HuH-7 (cell line): ENCODE measurements at places on chromosomes 6 and 20.

DNA sequence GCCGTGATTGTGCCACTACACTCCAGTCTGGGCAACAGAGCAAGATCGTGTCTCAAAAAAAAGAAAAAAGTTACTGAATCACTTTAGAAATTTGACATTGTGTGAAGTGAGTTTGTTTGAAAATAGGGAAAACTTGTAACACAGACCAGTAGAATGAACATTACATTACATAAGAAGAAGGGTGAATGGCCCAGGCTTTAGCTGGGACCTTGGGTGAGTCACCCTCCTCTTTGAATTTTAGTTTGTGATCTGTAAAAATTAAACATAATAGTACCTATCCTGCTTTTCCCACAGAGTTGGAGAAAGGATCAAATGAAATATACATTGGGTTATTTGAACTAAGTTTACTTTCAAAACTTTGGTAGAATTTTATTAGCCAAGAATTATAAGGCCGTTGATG lies 56.3 kb downstream of the KCNS1 start:
- no peak for DNase-seq

DNA sequence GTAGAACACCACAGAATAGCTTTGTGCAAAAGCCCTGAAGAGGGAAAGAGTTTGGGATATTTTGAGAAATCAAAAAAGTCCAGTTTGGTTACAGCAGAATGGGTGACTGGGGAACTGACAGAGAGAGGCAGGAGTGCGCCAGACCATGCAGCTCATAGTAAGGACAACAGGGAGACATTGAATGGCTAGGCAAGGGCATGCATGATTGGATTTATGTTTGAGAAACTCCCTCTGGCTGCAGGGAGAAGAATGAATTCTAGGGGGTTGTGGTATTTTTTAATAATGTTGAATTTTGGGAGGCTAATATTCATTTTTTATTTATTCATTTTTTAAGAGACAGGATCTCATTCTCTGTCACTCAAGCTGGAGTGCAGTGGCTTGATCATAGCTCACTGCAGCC lies 49.9 kb downstream of the TGM2 start:
- DNase-seq: no peak

DNA sequence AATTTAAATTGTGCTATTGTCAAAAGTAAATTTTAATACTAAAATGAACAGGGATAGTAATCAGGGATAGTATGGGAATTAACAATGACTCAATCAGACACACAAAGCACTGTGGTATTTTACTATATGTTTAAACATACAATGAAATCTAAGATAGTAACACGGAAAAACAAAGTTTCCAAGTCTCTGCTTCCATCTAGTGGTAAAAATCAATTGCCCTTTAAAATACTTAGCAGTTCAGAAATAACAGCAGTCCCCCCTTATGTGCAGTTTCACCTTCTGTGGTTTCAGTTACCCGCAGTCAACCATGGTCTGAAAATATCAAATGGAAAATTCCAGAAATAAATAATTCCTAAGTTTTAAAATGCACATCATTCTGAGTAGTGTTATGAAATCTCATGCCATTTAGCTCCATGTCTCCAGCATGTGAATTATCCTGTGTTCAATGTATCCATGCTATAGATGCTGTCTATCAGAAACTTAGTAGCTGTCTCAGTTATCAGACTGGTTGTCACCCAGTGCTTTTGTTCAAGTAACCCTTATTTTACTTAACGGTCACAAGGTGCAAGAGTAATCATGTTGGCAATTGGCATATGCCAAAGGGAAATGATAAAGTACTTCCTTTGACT lies 58.5 kb downstream of the AHI1 start:
- peak; percentile 5 for DNase-seq

DNA sequence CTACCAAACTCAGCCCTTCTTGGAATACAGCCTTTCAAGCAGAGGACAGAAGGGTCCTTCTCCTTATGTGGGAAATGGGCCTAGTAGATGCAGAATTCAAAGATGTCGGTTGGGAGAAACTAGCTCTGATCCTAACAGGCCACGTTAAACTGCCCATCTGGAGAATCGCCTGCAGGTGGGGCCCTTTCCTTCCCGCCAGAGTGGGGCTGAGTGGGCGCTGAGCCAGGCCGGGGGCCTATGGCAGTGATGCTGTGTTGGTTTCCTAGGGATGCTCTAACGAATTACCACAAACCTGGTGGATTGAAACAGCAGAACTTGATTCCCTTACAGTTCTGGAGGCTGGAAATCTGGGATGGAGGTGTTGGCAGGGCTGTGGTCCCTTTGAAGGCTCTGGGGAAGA lies 9.1 kb downstream of the MAPK13 start:
- peak; percentile 54 for DNase-seq

- no peak for DNase-seq
Measured at GRCh38 chr6:26123675-26123946, 36.4 kb downstream of the HFE start.

DNA sequence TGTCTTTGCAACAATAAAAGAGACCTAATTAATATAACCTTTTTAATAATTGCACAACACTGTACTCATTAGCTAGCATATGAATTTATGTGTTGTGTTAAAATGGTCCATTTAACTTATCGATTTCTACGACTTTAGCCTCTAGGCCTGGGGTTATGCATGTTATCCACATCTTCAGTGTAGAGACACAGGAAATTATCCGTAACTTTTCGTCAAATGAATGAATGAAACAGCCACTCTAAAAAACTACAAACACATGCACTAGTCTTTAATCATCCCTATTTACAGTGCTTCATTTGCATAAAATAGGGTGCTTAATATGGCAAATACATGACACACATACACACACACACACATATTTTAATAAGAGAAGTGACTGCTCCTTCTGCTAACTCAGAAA lies 22.3 kb upstream of the LMBRD1 start:
- DNase-seq: no peak

GRCh38 chr6:155265843-155266535 lies 2.2 kb downstream of the CLDN20 start:
- no peak for DNase-seq
